ENCODE measurements at places on chromosomes 11 and 22. TPM values are rescaled to one million over a fixed set of nuclear protein-coding genes. Genes with fewer than 3 reads are reported as not detected.

- no peak overlapping the region for H3K4me3 ChIP-seq
- H3K4me1 ChIP-seq = no peaks in the 10 kb centered on the region
These were observed 38.5 kb upstream of the NFRKB start for GRCh38 chr11:129933891-129934290.

DNA sequence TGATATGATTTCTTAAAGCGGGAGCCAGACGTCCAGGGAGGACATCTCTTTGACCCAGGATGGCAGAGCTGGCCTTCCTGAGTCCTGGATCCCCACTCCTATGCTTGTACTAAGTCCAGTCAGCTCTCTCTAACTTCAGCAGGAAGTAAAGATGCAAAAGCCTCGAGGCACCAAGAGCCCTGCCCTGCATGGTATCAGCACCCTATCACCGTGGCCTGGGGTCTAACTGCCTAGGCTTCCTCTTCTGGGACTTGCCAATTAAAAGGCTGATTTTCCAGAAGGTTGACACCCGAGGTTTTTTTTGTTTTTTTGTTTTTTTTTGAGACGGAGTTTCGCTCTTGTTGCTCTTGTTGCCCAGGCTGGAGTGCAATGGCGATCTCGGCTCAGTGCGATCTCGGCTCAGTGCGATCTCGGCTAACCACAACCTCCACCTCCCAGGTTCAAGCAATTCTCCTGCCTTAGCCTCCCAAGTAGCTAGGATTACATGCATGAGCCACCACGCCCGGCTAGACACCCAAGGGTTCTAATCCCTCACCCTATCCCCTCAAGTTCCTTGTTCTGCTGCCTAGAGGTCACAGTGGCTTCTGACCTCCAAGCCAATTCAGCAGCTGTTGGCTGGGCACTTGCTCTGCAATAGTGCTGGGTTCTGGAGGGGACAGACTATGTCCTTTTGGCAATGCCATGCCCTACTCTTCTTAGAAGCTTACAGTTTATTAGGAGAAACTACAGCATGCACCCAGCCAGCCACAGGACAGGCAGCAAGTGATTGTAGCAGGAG lies 50.6 kb upstream of the FTH1 start:
- no peak overlapping the region for H3K27ac ChIP-seq
- no peaks in the 10 kb centered on the region for H3K27me3 ChIP-seq
- H3K4me1 ChIP-seq = no peaks in the 10 kb centered on the region
- H3K4me3 ChIP-seq = no peak overlapping the region

GRCh38 chr11:65611758-65612603 lies 2.0 kb downstream of the MAP3K11 start:
- DNase-seq = no peak
- peaks cover 28% of the 10 kb centered on the region for H3K4me1 ChIP-seq
- peak overlapping the region; percentile 92 for H3K4me3 ChIP-seq
- H3K36me3 ChIP-seq = no peaks in the 10 kb centered on the region

OR5L1 gene
- not detected for total RNA-seq

GRCh38 chr22:49965091-49966040 lies 4.8 kb downstream of the PIM3 start:
- H3K4me1 ChIP-seq = peaks cover 21% of the 10 kb centered on the region
- DNase-seq = no peak
- H3K36me3 ChIP-seq = peaks cover 28% of the 10 kb centered on the region

CSNK1E gene
- 196 TPM for total RNA-seq

DNA sequence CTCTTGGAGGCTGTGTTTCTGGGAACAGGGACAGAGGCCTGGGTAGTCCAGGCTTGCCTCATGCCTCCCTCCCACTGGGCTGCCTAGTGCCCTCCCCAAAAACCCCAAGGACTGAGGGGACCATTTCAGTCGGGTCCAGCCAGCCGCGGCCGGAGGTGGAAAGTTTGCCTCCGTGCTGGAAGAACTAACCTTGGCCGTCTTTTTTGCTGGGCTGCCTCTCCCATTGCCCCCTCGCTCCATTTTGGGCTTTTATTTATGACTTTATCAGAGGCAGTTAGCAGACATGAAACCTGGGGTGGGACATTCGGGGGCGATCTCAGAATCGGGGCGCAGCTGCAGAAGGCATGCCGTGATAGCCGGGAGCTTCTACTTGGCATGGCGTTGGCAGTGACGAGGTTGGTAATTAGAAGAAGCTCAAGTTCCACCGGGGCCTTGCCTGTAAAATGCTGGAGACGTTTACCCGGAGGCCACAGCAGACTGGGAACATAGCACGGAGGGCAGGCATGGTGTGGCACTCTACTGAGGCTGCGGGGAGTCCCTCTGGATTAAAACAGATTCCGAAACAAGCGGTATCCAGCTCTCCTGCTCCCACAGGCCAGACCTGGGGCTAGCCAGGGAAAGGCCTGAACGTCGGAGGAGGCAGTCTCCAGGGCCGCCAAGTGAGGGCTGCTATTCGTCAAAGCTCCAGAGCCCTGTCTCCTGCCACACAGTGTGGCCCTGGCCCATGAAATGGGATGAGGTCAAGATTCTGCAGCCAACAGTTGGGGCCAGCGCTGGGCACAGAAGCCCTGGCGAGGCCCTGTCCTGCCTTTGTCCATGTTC lies 76.4 kb upstream of the PPARA start:
- H3K27ac ChIP-seq = peak overlapping the region; percentile 98
- peak overlapping the region; percentile 85 for H3K4me3 ChIP-seq
- H3K27me3 ChIP-seq = no peaks in the 10 kb centered on the region
- peaks cover 40% of the 10 kb centered on the region for H3K36me3 ChIP-seq
- DNase-seq = peak; percentile 67

- H3K27me3 ChIP-seq = no peaks in the 10 kb centered on the region
- no peaks in the 10 kb centered on the region for H3K36me3 ChIP-seq
- no peak for DNase-seq
- H3K27ac ChIP-seq = no peak overlapping the region
These were observed 48.6 kb downstream of the PARVG start for GRCh38 chr22:44229331-44229730.

DNA sequence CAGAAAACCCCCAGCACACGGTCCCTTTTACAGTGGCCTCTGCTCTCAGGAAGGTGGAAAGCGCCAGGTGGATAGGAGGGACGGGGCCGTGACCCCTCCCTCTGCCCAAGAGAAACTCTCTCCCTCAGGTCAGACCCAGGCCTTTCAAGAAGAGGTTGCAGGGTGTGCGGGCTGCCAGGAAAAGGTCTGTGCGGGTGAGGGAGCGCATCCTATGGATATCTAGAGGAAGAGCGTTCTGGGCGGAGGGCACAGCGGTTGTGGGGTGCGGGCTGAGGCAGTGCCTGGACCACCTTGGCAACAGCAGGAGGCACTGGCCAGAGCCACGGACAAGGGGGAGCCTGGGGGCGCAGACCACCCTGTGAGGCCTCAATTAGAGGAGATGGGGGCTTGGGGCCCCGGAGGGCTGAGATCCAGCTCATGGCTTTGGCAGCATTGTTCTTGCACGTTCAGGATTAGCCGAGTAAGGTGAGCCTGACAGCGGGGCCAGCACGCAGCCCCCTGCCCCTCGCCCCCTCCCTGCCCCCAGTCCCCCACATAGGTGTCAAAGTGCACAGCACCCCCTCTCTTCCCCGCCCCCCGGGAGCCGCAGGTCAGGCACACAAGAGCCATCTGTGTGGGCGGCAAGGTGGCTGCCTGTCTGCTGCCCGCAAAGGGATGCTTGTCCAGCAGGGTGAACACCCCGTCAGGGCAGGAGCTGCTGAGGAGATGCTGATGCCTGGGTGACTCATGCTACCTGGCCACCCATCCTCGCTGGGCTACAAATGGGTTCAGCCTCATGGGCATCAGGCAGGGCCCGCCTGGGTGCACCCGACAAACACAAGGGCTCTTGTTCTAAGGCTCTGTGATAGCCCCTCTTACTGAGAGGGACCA lies 92.8 kb upstream of the KCNQ1OT1 start:
- H3K27me3 ChIP-seq = peaks cover 6% of the 10 kb centered on the region
- no peak overlapping the region for H3K27ac ChIP-seq
- H3K4me1 ChIP-seq = no peaks in the 10 kb centered on the region
- DNase-seq = no peak

SHANK3 gene
- total RNA-seq = 4.4 TPM

- no peak overlapping the region for H3K4me3 ChIP-seq
- H3K4me1 ChIP-seq = no peaks in the 10 kb centered on the region
- H3K27ac ChIP-seq = no peak overlapping the region
- no peaks in the 10 kb centered on the region for H3K27me3 ChIP-seq
These were observed 26.6 kb downstream of the SC5D start for GRCh38 chr11:121318848-121319834.

NRIP3 gene
- 1.6 TPM for total RNA-seq

H19 gene
- not detected for total RNA-seq

APOA4 gene
- not detected for total RNA-seq

DNA sequence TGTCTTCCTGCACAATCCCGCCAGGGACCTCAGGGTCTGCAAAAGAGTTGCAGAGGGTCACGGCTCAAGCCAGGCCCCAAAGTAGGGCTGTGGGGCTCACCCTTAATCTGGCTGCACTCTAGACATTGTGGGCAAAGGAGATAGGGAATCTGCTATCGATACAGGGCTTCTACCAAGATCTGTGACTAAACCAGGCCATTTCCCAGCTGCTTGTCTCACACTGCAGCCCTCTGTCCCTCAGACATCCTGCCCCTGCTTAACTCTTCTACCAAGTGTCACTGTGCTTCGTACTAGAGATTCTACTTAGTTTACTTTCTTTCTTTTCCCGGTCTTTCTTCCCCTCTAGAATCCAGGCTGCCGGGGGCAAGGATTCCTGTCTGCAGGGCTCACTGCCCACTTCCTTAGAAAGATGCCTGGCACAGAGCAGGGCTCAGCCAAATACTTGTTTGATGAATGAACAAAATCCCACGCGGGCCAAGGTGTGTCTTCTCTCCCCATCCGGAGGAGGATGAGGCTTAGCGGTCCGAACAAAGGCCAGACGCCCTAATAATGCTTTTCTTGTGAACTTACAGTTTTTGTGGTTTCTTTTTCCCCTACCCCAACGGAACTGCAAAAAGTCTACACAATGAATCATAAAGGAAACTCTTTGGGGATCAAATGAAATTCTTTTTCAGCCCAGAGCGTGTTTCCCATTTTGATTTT lies 61.3 kb upstream of the ANO1 start:
- H3K36me3 ChIP-seq = no peaks in the 10 kb centered on the region
- no peaks in the 10 kb centered on the region for H3K27me3 ChIP-seq
- H3K4me3 ChIP-seq = no peak overlapping the region
- DNase-seq = no peak
- H3K27ac ChIP-seq = no peak overlapping the region

GLB1L3 gene
- total RNA-seq = 0.09 TPM
